ENCODE measurements at places on chromosomes 1 and 21.

DNA sequence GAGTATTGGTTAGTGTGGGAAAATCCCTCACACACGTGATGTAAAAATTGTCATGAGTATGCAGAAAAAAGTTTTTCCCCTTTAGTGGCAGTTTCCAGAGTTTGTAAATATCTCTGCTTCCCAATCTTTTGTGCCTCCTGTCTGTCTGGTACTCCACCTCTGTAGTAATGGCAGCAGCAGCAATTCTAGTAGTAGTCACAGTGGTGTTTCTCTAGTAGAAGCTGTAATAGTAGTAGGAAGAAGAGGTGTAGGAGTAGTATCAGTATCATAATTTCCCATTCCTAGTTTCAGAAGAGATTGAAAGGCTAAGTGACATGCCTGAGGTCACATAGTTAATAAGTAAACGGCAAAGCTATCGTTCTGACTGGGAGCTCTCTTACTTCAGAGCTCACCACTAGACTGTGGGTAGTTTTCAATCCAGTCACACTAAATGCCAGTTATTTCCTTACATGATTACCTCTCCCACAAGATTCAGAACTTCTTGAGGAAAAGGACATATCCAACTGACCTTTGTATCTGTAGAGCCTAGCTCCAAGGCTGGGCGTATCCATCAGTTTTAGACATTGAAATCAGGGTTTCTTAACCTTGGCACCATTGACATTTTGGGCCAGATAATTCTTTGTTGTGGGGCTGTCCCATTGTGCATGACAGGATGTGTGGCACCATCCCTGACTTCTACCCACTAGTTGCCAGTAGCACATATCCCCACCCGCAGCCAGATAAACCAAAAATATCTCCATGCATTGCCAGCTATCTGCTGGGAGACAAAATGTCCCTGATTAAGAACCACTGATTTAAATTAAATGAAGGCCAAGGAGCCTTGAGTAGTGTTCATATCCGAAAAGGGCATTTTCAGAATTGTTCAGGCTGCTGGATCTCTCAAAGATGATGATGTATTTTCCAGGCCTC, 135.9 kb downstream of the FGGY start:
- no peak for DNase-seq

DNA sequence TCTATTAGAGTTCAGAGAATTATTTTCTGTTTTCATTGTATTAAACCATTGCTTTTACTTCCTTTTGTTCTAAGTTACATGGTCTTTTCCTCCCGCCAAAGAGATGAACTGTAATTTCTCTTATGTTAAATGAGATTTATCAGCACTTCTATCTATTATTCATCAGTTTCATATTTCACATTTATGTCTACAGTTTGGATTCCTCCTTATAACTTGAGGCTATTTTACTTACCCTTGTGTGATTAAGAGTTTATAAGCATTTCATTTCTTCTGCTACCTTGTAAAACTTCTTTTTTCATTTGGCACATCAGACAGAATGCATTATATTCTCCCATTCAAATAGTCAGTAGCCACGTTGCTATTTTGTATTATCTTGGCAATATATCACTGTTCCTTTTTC, 248.2 kb downstream of the PLA2G4A start:
- no peak for DNase-seq

- no peak for DNase-seq
Observed at GRCh38 chr1:89563957-89564604, 39.5 kb downstream of the LRRC8B start.

DNA sequence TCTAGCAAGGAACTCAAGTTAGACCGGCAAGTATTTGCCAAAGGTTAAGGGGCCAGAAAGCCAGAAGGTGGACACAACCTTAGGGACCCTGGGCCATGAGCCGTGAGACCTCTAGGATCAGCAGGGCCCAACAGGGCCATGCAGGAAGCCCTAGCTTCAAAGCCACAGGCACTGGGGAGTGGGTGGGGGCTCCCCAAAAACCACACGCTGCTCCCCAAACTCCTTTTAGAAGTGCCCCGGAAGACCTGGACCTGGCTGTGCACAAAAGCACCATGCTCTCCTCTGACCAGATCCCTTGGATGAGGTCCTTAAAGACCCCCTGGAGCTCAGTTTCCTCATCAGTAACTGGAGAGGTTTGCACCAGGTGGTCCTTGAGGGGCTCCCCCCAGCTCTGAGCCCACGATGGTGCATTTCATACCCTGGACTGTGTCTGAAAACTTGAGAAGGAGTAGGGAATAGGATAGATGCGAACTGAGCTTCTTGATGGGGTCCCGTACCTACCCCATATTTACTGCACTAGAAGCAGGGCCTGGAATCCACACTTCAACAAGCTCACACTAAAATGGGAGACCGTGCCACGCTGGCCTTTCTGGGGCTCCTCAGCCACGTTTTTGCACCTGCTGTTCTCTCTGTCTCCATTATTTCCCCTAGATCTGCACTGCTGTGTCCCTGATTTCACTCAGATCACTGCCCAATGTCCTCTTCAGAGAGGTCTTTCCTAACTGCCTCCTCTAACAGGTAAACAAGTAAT, 40.6 kb upstream of the LBR start:
- DNase-seq: no peak

DNA sequence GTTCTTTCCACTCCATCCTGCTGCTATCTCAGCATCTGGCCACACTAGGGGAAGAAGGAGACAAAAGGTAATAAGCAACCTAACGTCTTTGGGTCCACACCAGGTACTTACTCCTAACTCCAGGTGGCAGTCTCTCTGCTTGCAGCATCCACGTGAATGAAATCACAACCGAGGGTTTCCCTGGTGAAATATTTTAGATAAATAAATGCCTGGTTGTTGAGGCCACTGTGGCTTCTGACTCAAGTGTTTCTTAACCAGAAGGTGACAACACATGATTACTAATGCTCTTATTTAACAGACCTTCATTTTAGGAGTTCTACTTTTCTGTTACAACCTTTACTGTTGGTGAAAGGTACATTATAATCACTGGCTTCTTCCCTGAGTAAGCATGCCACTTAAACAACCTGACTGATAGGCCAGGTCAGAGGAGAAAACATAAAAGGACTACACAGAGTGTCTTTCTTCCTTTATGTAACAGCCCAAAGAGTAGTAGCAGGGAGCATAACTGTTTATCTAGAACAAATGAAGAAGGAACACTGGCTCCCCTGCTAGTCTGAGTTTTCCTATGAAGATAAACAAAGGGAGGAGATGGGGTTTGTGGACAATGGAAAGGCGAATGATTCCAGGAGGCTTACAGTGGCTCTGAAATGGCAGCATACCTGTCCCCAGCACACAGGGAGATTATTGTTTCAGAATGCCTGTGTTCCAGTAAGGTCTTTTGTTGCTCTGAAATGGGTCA, 59.9 kb downstream of the SYT6 start:
- DNase-seq: no peak

GRCh38 chr1:211991695-211992094, 43.7 kb downstream of the INTS7 start:
- no peak for DNase-seq

- DNase-seq: peak; percentile 47
Observed at GRCh38 chr21:45590246-45590725, 48.0 kb upstream of the SLC19A1 start.

DNA sequence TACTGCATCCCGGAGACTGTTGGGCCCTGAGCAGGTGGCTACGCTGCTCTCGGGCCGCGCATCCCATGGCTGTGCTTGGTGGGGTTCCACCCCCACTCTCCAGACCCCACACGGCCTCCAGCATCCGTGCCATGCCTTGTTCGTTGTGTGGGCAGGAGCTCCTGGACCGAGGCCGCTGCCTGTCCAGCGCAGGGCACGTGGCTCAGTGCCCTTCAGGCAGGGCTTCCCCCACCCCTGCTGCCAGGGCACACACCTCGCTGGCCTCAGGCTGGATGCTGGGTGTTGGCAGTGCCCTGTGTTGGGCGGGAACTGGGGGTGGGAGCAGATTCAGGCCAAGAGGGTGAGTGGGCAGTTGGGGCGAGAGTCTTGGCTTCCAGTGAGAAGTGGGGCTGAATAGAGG, 9.9 kb downstream of the PRKCZ start:
- DNase-seq: no peak

DNA sequence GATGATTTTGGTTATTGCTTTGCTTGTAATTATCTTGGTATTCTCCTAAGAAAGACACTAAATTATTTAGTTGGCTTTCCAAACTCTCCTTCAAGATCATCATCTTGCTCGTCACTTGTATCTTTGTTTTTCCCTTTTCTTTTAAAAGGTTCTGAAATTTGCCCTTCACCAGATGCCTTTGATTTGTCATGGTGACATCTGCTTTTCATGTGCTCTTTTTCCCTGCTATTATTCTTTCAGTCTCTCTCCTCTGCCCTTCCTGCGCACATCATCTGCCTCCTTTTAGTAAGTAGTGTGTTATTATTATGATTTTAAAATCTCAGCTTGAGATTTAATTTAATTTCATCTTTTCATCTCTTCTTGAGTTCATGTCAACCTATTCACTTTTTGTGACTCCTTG, 92.1 kb downstream of the BACH1 start:
- no peak for DNase-seq

GRCh38 chr1:180933141-180933540, 20.4 kb downstream of the KIAA1614 start:
- DNase-seq: no peak

- no peak for DNase-seq
Observed at GRCh38 chr21:35563885-35564451, 496.4 kb downstream of the SETD4 start.

- no peak for DNase-seq
Observed at GRCh38 chr1:221815660-221816059, 73.8 kb upstream of the DUSP10 start.

DNA sequence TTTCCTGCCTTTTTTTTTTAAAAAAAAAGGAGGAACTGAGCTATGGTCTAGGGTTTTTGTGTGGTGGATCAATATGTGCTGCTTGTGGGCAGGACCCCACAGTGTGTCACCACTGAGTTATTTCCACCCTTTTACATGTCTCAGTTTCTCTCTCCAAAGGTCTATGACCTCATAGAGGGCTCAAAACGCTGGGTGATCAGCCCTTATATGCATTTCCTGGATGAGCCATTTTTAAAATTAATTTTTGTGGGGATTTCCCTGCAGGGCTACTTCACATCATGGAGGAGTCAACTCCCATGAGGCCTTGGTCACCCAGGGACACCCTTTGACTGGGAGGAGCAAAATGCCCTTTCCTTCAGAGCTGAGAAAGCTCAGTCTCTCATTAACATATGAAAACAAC, 20.7 kb upstream of the HAO2 start:
- DNase-seq: no peak

DNA sequence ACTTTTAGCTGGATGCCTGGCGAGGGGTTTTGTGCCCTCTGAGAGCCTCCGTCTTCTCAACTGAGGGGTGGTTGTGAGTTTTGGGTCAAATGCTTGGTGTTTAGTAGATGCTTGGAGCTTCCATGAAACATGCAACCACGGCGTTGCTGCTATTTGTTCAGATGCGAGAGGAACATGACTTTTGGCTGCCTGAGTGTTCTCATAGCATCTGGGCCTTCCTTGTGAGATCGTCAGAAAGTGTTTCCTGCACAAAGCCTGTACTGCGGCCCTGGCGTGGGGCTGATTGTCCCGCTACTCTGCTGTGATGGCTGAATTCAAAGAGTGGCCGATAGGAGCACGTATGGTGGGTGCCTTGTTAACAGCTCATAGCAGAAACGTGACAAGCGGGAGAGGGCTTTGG, 69.8 kb upstream of the FAM3B start:
- no peak for DNase-seq

DNA sequence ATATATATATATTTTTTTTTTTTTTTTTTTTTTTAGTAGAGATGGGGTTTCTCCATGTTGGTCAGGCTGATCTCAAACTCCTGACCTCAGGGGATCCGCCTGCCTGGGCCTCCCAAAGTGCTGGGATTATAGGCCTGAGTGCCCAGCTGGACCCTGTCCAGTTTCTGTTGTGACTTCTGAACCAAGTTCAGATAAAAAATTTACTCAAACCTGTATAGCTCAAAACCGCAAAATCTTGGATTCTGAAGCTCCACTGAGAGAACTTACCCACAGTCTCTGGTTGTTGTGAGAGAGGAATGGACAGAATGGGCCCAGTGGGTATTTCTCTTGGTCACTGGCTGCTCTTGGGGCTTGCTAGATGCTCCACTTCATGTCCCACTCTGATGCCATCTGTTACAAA, 76.4 kb downstream of the HS2ST1 start:
- no peak for DNase-seq

GRCh38 chr1:41842993-41843755, 75.5 kb downstream of the HIVEP3 start:
- DNase-seq: no peak

- no peak for DNase-seq
Observed at GRCh38 chr1:98940722-98941079, 64.0 kb downstream of the PLPPR5 start.

- DNase-seq: no peak
Observed at GRCh38 chr1:159949981-159950381, 4.1 kb downstream of the SLAMF9 start.

DNA sequence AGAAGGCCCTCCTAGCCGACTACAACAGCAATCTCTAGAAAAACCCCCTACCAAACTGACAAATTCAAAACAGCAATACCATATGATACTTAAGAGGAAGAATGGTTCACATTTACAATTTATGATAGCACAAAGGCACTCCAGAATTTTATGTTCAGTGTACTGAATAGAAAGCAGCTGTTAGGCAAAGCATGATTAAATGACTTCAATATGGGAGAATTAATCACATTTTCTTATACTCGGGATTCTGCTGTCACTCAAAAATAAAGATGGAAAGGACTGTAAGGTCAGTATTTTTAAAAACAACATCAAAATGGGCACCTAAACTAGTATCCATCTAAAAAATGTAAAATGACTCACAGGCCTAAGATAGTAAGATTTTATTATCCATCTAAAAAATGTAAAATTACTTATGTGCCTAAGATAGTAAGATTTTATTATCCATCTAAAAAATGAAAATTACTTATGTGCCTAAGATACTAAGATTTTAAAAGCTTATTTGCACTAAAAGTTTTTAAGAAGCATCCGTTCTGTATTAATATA, 198.5 kb downstream of the SMYD3 start:
- DNase-seq: no peak

- DNase-seq: no peak
Observed at GRCh38 chr1:76944942-76945341, 77.7 kb downstream of the ST6GALNAC5 start.

- no peak for DNase-seq
Observed at GRCh38 chr1:155104605-155105534, 22.8 kb upstream of the EFNA1 start.

GRCh38 chr1:187267827-187268226, 439.1 kb downstream of the PLA2G4A start:
- DNase-seq: no peak

- no peak for DNase-seq
Observed at GRCh38 chr1:150234309-150234565, 1.7 kb downstream of the ANP32E start.

- no peak for DNase-seq
Observed at GRCh38 chr1:218848009-218848408, 325.7 kb upstream of the LYPLAL1 start.

- DNase-seq: no peak
Observed at GRCh38 chr1:168297019-168297730, 16.5 kb downstream of the TBX19 start.

DNA sequence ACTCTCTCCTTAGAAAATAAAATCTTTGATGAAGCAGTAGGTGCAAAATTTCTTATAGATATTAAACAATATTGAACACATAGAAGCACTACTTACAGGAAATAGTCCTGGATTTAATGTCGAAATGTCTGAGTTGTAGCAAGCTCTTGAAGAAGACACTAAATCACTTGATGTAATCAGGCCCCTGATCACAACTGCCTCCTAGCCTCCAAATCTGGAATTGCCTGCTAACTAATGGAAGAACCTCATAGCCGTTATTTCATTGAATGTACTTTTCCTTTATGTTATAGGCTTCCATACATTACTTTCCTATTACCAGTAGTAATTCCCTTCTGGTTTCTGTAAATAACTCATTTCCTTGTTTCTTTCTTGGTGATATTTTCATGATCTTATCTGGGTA, 675.7 kb upstream of the CHRM3 start:
- DNase-seq: no peak

All from stimulated activated CD8-positive, alpha-beta memory T cell treated with anti-CD3 and anti-CD28 coated beads, Interleukin-15, amount 100 ng/mL, for 1 hour (primary cell).